ENCODE measurements at places on chromosomes 2 and 18. TPM values are rescaled to one million over a fixed set of nuclear protein-coding genes. Genes with fewer than 3 reads are reported as not detected.
A peak's percentile ranks its signal among the peaks of the same experiment; 100 is the strongest.

DNA sequence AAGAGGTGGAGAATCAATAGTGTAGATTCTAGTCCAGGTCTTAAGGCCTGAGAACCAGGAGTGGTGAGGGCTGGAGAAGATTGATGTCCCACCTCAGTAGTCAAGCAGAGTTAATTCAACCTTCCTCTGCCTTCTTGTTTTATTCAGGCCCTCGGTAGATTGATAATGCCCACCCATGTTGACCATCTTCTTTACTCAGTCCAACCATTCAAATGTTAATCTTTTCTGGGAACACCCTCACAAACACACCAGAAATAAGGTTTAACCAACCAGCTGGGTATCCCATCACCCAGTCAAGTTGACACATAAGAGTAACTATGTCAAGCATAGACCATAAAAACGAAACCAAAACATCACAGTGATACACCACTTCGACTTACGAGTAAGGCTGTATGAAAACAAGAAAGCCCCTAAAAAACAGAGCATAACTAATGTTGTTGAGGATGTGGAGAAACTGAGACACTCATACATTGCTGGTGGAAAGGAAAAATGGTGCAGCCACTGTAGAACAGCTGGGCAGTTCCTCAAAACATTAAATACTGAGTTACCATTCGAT is 57.5 kb downstream of the SLC35F5 start:
- no peaks in the 10 kb centered on the region for H3K36me3 ChIP-seq
- H3K27me3 ChIP-seq, result no peaks in the 10 kb centered on the region
- H3K4me3 ChIP-seq, result no peak overlapping the region
- H3K27ac ChIP-seq, result no peak overlapping the region

DNA sequence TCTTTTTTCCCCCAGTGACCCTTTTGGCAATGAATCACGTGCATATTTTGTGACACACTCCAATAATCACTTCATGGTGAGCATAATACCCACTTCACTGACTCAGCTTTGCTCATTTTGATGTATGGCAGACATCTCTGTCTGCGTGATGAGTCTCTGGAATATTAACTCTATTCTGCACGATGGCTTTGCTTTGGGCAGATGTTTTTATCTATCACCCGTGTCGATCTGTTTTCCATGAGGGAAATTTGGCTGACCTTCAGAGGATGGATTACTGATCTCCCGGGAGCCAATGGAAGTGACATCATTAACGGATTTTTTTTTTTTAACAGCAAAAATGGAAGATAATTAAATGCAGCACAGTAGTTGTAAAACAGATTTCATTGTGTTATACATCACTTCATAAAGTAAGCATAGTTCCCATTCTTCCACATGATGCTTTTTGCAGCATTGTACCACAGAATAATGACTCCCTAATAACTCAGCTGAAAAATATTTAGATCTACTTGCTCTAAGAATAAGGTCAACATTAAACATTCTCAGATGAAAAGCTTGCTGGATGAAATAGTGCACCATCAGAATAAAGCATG is 29.8 kb downstream of the CDC42EP3 start:
- H3K4me3 ChIP-seq, result no peak overlapping the region
- H3K4me1 ChIP-seq, result peaks cover 8% of the 10 kb centered on the region
- no peak overlapping the region for H3K27ac ChIP-seq

DNA sequence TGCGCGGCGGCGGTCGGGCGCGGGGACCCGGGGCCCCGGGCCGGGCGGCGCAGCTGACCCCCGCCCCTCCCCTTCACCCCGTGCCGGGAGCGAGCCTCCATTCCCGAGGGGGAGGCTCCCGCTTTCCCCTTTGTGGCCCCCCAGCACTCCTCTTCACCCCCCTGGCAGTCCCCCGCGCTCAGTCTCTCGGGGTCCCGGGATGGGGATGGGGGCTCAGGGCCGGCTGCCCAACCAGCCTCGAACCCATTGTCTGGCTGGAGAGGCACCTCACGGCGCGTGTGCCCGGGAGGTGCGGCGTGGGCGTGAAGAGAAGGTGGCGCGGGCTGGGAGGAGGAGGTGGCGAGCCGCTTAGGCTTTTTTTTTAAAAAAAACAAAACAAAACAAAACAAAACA is 748 bp downstream of the FMNL2 start:
- H3K4me1 ChIP-seq, result peaks cover 14% of the 10 kb centered on the region
- DNase-seq, result peak; percentile 51
- H3K27ac ChIP-seq, result peak overlapping the region; percentile 82
- H3K36me3 ChIP-seq, result no peaks in the 10 kb centered on the region
- H3K4me3 ChIP-seq, result peak overlapping the region; percentile 97
- no peaks in the 10 kb centered on the region for H3K27me3 ChIP-seq

DNA sequence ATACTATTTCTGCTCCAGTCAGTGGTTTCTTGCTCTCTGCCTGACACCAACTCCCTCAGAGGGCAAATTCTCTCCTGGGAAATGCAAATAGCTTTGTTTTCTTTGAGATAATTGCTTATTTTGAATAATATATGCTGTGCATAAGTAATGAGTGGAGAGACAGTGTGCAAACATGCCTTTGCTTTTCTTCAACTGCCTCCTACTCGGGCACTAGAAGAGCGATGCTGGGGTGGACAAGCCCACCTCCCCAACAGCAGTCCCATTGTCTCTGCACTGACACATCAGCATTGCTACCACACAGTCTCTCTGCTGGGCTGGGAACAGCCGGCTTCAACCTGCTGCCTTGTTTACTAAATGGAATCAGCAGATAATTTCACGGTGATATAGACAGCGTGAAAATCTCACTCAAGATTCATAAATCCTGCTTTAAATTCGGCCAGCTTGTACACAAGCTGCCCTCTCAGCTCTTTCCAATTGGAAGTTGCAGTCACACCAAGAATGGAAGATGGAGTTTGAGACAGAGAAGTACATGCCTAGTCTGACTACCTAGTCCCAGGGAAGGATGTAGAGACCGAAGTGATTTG is 694.5 kb downstream of the TDRD15 start:
- H3K4me3 ChIP-seq, result no peak overlapping the region
- no peak for DNase-seq
- H3K4me1 ChIP-seq, result no peaks in the 10 kb centered on the region
- H3K27ac ChIP-seq, result no peak overlapping the region

GRCh38 chr2:31957354-31958139 is 53.3 kb downstream of the MEMO1 start:
- no peaks in the 10 kb centered on the region for H3K27me3 ChIP-seq
- no peaks in the 10 kb centered on the region for H3K36me3 ChIP-seq
- H3K27ac ChIP-seq, result no peak overlapping the region
- H3K4me3 ChIP-seq, result no peak overlapping the region
- DNase-seq, result no peak

DNA sequence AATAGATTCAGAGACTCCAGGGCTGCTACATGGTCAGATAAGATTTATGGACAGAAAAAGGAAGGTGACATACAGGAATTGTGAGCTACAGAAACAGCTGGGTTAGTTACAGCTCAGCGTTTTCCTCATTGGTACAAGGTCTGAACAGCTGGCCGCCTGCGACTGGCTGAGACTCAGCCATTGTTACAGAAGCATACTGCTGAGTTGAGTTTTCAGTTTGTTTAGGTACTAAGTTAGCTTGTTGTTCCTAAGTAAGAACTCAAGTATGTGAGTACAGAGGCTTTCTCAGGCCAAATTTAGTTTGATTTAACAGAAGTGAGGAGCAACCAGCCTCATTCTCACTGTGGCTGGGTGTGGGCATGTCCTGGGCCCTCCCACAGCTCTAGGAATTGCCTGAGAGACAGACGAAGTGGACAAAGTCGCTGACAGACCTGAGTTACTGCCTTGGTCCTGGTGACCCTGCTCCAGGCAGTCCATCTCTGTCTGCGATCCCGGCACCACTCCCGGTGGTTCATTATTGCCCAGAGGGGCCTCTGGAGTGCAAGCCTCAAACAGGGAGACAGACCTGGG is 27.8 kb upstream of the RHOB start:
- DNase-seq, result no peak
- H3K4me1 ChIP-seq, result no peaks in the 10 kb centered on the region
- no peaks in the 10 kb centered on the region for H3K27me3 ChIP-seq
- no peak overlapping the region for H3K27ac ChIP-seq
- H3K36me3 ChIP-seq, result no peaks in the 10 kb centered on the region

DNA sequence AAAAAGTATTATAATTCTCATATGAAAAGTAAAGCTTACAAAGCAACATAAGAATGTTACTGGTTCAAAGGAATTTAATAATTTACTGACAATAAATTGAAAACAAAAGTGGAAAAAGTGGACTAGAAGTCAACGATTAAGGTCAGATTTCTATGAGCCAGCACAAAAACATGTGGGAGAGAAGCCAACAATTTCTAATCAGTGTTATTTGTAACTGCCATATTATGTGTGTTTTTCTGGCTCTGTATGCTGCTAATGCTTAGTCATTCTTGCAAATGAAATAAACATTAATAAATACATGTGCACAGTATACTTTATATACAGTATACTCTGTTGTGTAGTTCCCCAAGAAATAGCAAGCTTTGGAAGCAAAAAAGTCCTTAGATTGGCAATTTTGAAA is 301.3 kb upstream of the RGPD4 start:
- no peaks in the 10 kb centered on the region for H3K4me1 ChIP-seq
- no peak overlapping the region for H3K4me3 ChIP-seq
- H3K36me3 ChIP-seq, result no peaks in the 10 kb centered on the region
- no peak for DNase-seq
- no peaks in the 10 kb centered on the region for H3K27me3 ChIP-seq

TCF23 gene
- not detected for total RNA-seq

EVX2 gene
- 0.70 TPM for total RNA-seq

DNA sequence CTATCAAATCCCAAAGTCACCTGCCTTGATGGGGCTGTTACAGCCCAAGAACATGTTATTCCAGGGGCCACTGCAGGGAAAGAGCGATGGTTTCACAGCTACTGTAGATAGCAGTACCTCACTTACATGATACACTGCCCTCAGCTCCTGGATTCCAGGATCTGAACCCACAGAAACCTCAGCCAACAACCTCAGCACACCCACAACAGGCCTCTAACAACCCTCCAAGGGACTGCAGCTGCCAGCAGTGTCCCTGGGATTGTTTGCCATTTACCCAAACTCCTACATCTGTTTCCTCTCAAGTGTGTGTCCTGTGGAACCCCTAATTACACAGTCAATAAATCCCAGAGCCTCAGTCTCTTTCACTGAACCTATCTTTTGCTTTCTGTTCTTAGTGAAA is 28.2 kb downstream of the OSBPL1A start:
- H3K36me3 ChIP-seq, result peaks cover 3% of the 10 kb centered on the region
- DNase-seq, result no peak
- H3K4me1 ChIP-seq, result no peaks in the 10 kb centered on the region
- H3K4me3 ChIP-seq, result no peak overlapping the region

DNA sequence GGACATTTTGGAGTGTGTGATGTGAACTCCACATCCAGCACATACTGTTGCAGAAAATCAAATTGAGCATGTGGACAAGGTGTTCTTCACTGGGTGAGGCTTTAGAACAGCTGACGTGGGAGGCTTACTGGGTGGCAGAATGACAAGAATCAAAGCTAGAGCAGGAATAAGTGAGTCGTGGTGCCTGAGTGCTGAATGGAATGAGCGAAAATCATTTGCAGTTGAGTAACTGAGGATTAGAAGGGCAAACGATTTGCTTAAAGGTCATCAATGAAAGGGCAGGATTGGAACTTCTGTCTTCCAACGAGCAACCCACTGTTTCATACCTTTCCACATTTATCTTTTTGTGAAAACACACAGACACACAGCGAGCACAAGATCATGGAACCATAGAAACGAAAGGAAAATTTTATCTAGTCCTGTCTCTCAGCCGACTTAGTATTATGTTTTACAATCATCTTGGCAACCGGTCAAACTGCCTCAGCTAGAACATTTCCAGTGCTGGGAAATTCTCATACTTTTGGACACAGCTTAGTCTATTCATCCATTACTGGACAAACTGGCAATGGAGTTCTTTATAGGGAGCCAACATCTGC is 7.2 kb upstream of the DAW1 start:
- H3K27ac ChIP-seq, result no peak overlapping the region
- DNase-seq, result no peak
- H3K4me1 ChIP-seq, result peaks cover 22% of the 10 kb centered on the region
- no peaks in the 10 kb centered on the region for H3K27me3 ChIP-seq
- H3K36me3 ChIP-seq, result no peaks in the 10 kb centered on the region

DNA sequence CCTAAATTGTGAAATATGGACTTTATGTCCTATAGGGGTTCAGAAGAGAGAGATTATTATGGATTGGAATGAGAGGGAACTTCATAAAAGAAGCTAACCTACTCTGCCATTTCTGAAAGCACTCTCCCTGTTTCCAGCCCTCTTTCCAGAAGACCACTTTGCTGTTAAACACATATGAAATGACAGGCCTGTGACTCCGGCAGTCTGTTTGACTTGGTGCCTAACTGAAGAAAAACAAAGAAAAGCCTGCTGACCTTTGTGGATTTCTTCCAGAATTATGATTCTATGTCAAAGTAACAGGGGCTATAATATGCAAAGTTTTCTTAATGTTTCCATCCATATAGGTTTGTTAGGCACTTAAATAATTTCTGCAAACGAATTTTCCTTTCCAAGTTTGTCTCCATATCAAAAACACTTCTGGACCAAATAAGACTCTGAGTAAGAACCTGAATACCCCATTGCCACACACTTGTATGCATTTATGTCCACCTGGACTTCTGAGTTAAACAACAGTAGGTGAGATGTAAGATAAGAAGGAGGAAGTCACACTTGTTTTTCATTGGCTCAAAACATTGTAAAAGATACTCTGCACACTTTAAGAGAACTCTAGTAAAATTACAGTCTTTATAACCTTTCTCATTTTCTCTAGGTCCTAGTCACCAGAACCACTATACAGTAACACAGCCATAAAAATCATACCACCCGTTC is 111.7 kb downstream of the PIEZO2 start:
- peaks cover 13% of the 10 kb centered on the region for H3K27me3 ChIP-seq
- DNase-seq, result no peak
- no peak overlapping the region for H3K4me3 ChIP-seq
- H3K4me1 ChIP-seq, result no peaks in the 10 kb centered on the region
- no peaks in the 10 kb centered on the region for H3K36me3 ChIP-seq

FAM237A gene
- not detected for total RNA-seq

ANKRD36C gene
- 35.7 TPM for total RNA-seq

SOS1 gene
- total RNA-seq, result 37.8 TPM

- DNase-seq, result peak; percentile 52
- peak overlapping the region; percentile 89 for H3K27ac ChIP-seq
- no peaks in the 10 kb centered on the region for H3K36me3 ChIP-seq
- H3K4me3 ChIP-seq, result peak overlapping the region; percentile 92
- H3K4me1 ChIP-seq, result peaks cover 15% of the 10 kb centered on the region
Observed at GRCh38 chr2:230714136-230714480, 1.5 kb downstream of the CAB39 start.

CCDC150 gene
- 28.0 TPM for total RNA-seq

OTOS gene
- total RNA-seq, result not detected

DNA sequence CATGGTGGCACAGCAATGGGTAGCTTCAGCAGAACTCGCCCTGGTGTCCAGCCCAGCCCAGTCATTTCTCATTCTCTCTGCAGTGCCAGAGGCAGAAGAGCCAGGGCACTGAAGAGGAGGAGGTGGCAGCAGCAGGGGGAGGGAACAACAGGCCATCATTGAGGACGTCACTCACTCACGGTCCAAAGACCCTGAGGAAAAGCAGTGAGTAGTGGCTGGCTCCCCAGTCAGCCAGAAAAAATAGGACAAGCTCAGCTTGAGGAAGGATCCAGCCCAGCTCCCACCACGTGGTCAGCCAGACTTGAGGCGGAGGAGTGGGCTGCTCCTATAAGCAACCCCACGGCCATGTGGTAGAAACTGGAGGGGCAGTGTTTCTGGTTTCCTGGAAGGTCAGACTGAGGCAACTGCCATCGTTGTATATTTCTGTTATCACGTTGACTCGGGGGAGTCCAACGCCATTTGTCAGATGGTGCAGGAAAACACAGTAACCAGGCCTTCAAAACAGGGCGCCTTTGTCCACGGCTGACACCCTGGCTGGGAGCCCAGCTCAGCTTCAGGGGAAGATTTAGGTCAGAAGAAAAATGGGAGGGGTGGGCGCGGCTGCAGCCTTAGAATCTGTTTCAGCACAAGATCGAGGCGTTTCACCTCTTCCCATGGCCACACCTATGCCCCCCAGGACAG is 19.0 kb upstream of the TMEM247 start:
- no peak overlapping the region for H3K4me3 ChIP-seq
- no peak for DNase-seq
- no peak overlapping the region for H3K27ac ChIP-seq

All from A673 (cell line).